ENCODE measurements at places on chromosomes 5 and 9.

DNA sequence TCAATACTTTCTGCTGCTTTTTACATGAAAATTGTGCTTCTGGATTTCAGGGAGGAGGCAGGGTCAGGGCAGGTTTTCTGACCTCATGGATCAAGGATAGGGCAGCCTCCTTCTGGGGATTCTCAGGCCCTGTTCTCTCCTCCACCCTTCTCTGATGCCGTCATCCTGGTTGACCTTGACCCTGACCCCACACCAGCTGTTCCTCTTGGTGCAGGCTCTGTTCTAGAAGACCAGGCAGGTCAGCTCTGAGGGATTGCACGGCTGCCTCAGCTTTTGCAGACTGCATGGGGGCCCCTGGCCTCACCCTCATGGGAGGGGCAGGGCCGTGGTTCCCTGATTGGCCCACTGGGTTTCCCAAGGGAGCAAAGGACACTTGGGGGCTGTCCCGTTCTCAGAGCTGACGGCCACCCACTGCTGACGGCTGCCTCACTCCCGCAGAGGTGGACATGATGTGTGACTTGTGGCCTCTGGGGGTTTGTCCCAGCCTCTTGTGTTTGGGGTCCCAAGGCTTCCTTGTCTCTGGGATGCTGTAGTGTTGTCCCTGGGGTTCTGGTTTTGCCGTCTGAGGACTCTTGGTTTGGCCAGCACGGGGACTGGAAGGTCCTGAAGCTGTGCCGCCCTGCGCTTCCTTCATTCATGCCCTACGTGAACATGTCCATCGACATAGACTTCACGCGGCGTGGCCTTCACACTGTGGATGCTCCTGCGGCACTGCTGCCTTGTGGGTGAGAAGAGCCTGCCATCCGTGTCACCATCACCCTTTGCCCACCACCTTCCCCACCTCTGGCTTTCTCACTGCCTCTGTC is 34.5 kb downstream of the CEP72 start:
- no peak for DNase-seq

DNA sequence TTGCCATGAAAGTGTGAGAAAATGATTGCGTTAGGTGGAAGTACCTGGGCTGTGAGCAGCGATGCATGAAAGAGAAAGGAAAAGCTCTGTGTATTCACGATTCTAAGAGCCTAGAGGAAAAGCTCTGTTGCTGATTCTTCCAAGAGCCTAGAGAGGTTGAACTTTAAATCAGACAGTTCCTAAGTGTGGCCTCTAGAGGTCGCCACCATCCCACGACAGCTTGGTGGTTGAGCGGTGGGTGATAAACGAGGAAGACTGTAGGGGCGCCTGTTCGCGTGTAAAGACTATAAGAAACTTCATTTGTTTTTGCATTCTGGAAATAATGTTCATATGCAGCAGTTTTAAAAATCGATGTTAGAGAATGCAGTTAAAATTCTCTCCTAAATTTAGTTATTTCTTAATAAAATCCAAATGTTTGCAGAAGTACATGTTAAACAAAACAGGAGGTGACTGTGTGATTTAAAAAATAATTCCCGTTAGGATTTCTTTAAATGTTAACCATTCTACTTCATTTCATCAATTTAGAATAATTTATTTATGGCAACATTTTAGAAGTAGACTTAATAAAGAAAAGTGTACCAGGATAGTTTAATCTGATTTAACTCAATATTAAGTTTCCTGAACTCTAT is 107.7 kb downstream of the TENT4A start:
- DNase-seq = peak; percentile 47

GRCh38 chr5:116075191-116075831 is 9.5 kb upstream of the COMMD10 start:
- no peak for DNase-seq

GRCh38 chr5:135999406-136000139 is 29.2 kb upstream of the TGFBI start:
- DNase-seq = no peak

GRCh38 chr5:128494516-128494915 is 43.5 kb downstream of the FBN2 start:
- DNase-seq = no peak

- DNase-seq = no peak
Observed at GRCh38 chr5:123856766-123857165, 344.8 kb downstream of the CSNK1G3 start.

Data from PC-9 (cell line).